ENCODE measurements at places on chromosomes 12 and 14.

DNA sequence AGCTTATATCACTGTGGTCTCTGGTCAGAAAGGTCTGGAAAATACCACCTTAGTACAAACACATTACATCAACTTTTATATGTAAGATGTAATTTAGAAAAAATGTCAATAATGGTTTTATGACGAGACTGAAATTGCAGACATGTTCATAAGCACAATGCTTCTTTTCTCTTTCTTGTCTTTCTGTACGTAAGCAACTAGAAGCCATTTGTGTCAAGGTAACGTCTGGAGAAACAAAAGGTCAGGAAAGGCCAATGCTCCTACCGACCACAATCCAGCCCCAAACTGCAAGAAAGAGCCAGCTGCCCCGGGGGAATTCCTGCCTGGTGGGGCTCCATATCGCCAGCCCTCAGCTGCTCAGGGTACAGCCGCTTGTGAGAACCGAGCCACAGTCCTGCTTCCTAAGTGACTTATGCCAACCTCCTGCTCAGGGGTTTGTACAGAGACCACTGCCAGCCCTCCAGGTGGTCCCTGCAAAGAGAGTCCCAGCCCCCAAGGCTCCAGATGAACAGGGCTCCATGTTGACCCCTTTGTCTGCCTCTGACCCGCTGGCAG, 6.3 kb downstream of the ZNF839 start:
- DNase-seq = no peak

DNA sequence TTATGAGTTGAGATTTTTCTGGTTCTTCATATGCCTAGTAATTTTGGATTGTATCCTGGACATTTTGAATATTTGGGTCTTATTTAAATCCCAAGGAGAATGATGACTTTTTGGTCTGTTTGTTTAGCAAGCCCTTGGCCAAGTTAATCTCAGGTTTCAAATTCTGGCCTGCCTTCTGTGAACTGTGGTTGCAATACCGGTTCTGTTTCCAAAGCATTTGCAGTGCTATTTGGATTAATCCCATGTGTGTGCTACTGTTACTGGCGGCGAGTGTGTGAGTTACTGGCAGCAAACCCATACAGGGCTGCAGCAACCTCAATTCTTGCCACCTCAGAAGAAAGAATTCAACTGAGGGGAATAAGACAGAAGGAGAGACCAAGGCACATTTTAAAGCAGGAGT, 51.1 kb downstream of the TMEM260 start:
- DNase-seq = no peak

DNA sequence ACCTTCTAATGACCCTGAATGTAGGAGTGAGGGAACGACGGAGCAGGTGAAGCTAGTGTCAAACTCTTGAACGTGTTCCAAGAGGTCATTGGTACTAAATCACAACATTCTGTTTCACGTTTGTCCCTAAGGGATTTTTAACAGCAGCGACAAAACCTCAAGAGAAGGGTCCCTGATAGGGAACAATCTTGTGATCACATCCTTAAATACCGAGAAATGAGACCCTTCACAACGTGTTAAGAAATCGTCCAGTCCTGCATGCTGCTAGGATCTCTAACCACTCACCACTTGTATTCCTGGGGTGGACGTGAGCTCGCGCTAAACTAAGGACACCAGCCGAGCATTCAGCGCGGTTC, 134.1 kb upstream of the KRAS start:
- DNase-seq = no peak

DNA sequence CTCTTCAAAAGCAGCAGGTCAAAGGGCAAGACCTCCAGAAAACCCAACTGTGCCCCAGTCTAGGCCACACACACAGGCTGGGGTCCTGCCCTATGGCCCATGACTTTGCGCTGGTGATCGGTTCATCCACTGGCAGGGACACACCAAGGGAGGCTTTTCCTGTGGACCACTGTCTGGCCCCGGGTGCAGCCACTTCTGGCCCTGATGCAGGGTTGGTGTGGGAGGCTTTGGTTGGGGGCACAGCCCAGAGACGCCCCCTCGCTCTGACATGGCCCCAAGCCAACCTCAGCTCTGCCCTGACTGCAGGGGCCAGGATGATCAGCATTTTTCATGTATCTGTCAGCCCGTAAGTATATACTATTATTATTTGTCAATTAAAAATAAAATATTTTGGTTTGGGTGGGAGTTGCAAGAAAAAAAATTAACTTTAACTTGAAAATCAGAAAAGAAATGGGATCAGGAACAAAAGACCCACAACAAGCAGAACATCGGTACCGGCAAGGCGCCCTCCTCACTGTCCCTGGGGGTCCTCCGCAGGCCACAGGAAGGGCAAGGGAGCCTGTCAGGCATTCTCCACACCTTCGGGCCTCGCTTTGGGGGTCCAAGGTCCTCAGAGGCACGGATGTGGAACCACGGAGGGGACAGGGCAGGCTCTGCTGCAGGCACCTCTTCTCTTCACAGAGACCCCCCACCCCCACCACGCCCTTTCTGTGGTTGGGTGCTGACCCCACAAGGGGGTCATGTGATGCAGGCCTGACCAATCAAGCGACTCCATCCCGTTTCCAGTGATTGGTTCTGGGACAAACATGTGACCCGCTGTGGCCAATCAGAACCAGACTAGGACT, 181.5 kb upstream of the SFSWAP start:
- DNase-seq = no peak

DNA sequence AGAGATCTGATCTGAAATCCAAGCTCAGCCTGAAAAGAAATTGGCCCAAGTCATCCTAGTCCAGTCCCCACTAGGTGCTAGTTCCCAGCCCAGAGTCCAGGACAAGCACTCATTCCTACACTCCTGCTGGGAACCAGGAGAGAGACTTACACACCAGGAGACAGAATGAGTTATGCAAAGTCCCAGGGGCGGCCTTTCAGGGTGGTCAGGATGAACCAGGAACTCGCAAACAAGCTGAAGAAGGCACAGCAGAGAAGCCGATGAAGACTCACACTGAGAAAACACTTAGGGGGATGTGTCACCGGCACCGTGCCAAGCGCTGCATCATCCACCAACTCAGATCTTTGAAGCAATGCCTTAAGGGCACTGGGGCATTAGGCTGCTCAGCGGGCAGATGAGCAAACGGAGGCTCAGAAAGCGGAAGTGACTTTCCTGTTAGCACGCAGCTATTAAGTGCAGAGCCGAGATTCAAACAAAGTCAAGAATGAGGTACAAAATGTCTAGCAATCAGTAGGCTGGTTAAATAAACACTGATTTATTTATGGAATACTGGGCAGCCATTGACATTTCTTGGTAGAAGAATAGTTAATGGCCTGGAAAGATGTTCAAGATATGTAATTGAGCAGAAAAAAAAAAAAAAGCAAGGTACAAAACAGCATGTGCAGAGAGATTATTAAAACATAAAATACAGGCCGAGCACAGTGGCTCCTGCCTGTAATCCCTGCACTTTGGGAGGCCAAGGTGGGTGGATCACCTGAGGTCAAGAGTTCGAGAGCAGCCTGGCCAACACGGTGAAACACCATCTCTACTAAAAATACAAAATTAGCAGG, 78.7 kb downstream of the LRRC74A start:
- DNase-seq = peak; percentile 61

- DNase-seq = no peak
Observed at GRCh38 chr14:76154539-76155126, 2.9 kb downstream of the GPATCH2L start.

Measured in stimulated activated CD8-positive, alpha-beta memory T cell treated with anti-CD3 and anti-CD28 coated beads, Interleukin-7, amount 100 ng/mL, for 24 hours (primary cell).